ENCODE measurements at places on chromosomes 3 and 15.
A peak's percentile ranks its signal among the peaks of the same experiment; 100 is the strongest.

- H3K4me1 ChIP-seq, result peaks cover 26% of the 10 kb centered on the region
- peak overlapping the region; percentile 72 for H3K4me3 ChIP-seq
These were observed 973 bp upstream of the COPG1 start for GRCh38 chr3:129248286-129248979.

GRCh38 chr3:39941931-39942330 lies 132.5 kb downstream of the MYRIP start:
- no peak for DNase-seq
- no peaks in the 10 kb centered on the region for H3K4me1 ChIP-seq
- H3K4me3 ChIP-seq, result no peak overlapping the region
- no peaks in the 10 kb centered on the region for H3K27me3 ChIP-seq
- H3K36me3 ChIP-seq, result no peaks in the 10 kb centered on the region
- no peak overlapping the region for H3K27ac ChIP-seq

DNA sequence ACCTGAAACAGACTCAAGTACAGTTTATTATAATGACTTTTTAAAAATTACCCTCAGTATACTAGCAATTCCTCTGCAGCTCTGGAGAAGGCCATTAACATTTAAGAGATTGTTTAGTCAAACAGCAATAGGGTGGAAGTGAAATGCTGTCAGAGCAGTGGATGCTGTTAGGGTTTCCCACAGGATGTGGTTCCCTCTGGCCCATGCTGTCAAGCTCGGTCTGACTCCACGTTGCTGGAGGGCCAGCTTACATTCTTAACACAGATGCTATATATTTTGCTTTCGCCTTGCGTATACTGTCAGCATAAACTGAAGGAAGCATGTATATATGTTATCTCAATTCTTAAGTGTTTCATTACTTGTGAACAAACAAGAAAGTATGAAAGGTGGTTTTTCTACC lies 231.1 kb upstream of the COL8A1 start:
- H3K27me3 ChIP-seq, result no peaks in the 10 kb centered on the region
- H3K27ac ChIP-seq, result no peak overlapping the region
- no peaks in the 10 kb centered on the region for H3K36me3 ChIP-seq
- H3K4me1 ChIP-seq, result no peaks in the 10 kb centered on the region

- H3K36me3 ChIP-seq, result no peaks in the 10 kb centered on the region
- peaks cover 3% of the 10 kb centered on the region for H3K27me3 ChIP-seq
- H3K4me3 ChIP-seq, result no peak overlapping the region
- H3K4me1 ChIP-seq, result no peaks in the 10 kb centered on the region
- DNase-seq, result no peak
- no peak overlapping the region for H3K27ac ChIP-seq
These were observed 74.0 kb upstream of the TERB2 start for GRCh38 chr15:44882499-44882968.

DNA sequence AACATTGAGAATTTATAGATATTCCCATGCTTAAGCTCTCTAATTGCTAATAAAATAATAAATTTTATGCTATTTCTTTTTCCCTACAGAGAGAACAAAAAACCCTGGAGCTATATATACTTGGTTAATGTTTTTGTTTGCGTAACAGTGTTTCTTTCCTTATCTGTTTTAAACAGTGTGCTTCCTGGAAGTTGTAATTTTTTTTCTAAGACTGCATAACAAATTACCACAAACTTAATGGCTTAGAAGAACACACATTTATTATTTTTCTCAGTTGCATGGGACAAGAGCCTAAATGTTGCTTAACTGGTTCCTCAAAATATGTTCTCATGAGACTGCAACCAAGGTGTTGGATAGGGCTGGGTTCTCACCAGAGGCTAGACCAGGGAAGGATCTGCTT lies 49.7 kb upstream of the DPH6 start:
- no peak for DNase-seq
- H3K27ac ChIP-seq, result no peak overlapping the region
- no peaks in the 10 kb centered on the region for H3K27me3 ChIP-seq
- no peaks in the 10 kb centered on the region for H3K36me3 ChIP-seq
- no peak overlapping the region for H3K4me3 ChIP-seq

- H3K4me1 ChIP-seq, result no peaks in the 10 kb centered on the region
- H3K36me3 ChIP-seq, result no peaks in the 10 kb centered on the region
- H3K27ac ChIP-seq, result no peak overlapping the region
- H3K27me3 ChIP-seq, result no peaks in the 10 kb centered on the region
- DNase-seq, result no peak
These were observed 319.0 kb downstream of the MECOM start for GRCh38 chr3:169344465-169344864.

- H3K27ac ChIP-seq, result no peak overlapping the region
- H3K36me3 ChIP-seq, result no peaks in the 10 kb centered on the region
- H3K4me1 ChIP-seq, result no peaks in the 10 kb centered on the region
- H3K4me3 ChIP-seq, result no peak overlapping the region
- peak; percentile 60 for DNase-seq
These were observed 76.3 kb downstream of the CACNA1D start for GRCh38 chr3:53570709-53571108.

GRCh38 chr15:100879464-100880138 lies at the start of gene ALDH1A3:
TSS of gene ALDH1A3 (plus strand) at chr15:100879831. CDS start at chr15:100879908, 77 bp downstream.
- H3K4me3 ChIP-seq, result peak within 1 kb of the TSS; percentile 81
- peaks cover 3% of the 10 kb centered on the region for H3K36me3 ChIP-seq
- H3K4me1 ChIP-seq, result peaks cover 31% of the 10 kb centered on the region
- H3K27me3 ChIP-seq, result no peaks in the 10 kb centered on the region
- no peak for DNase-seq
- H3K27ac ChIP-seq, result peak within 1 kb of the TSS; percentile 84

- no peak for DNase-seq
- no peaks in the 10 kb centered on the region for H3K36me3 ChIP-seq
- H3K27me3 ChIP-seq, result no peaks in the 10 kb centered on the region
- no peak overlapping the region for H3K4me3 ChIP-seq
These were observed 1.3 kb downstream of the DNAH1 start for GRCh38 chr3:52317208-52318000.

GRCh38 chr3:132984181-132984580 lies 54.0 kb upstream of the TMEM108 start:
- no peaks in the 10 kb centered on the region for H3K36me3 ChIP-seq
- no peak overlapping the region for H3K27ac ChIP-seq
- no peaks in the 10 kb centered on the region for H3K4me1 ChIP-seq
- no peak overlapping the region for H3K4me3 ChIP-seq
- peaks cover 5% of the 10 kb centered on the region for H3K27me3 ChIP-seq
- DNase-seq, result no peak

DNA sequence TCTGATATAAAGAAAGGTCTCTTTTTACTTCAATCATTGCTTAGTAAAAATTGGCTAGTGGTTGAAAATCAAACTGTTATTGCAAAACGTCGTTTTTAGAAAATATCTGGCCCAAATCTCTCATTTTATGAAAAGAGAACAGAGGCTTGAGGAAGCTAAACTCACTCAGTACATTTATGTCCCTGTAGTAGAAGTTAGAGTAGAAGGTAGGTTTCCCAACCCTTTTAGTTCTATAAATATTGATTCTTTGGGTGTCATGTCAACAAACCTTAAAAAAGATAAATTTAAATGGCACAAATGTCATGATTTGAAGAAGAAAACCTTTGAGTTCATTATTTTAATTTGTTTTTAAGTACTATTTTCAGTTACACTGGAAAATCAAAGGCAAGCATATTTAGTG lies 722.3 kb upstream of the NECTIN3 start:
- no peak overlapping the region for H3K27ac ChIP-seq
- no peaks in the 10 kb centered on the region for H3K4me1 ChIP-seq
- H3K27me3 ChIP-seq, result no peaks in the 10 kb centered on the region
- H3K4me3 ChIP-seq, result no peak overlapping the region

- peaks cover 23% of the 10 kb centered on the region for H3K36me3 ChIP-seq
- no peak overlapping the region for H3K27ac ChIP-seq
- H3K4me1 ChIP-seq, result no peaks in the 10 kb centered on the region
- DNase-seq, result no peak
- H3K27me3 ChIP-seq, result no peaks in the 10 kb centered on the region
These were observed 18.9 kb upstream of the LRRK1 start for GRCh38 chr15:100900136-100900794.

DNA sequence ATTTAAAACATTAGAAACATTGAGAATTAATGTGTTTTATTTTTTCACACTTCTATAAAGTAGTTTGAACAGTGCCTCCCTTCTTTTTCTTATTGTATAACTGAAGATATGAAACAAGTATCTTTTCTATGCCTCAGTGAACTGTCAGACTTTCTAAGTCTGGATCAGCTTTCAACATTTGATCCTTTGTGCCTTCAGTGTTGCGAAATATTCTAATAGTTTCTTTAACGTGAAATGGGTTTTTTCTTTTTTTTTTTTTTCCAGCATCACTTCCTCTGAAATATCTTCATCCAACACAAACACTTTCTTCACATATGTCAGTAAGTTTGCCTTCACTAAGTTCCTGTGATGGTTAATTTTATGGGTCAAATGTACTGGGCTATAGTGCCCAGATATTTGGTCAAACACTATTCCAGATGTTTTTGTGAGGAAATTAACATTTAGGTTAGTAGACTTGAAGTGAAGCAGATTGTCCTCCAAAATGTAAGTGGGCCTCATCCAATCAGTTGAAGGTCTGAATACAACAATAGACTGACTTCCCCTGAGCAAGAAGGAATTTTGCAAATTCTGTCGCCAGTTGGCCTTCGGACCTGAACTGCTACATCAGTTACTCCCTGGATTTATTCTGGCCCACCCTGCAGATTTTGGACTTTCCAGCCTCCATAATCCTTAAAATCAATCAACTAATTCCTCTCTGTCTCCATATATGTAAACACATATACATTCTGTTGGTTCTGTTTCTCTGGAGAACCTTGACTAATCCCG lies 6.4 kb upstream of the CPOX start:
- H3K4me3 ChIP-seq, result no peak overlapping the region
- H3K27ac ChIP-seq, result no peak overlapping the region
- no peaks in the 10 kb centered on the region for H3K4me1 ChIP-seq
- H3K27me3 ChIP-seq, result no peaks in the 10 kb centered on the region
- H3K36me3 ChIP-seq, result no peaks in the 10 kb centered on the region

DNA sequence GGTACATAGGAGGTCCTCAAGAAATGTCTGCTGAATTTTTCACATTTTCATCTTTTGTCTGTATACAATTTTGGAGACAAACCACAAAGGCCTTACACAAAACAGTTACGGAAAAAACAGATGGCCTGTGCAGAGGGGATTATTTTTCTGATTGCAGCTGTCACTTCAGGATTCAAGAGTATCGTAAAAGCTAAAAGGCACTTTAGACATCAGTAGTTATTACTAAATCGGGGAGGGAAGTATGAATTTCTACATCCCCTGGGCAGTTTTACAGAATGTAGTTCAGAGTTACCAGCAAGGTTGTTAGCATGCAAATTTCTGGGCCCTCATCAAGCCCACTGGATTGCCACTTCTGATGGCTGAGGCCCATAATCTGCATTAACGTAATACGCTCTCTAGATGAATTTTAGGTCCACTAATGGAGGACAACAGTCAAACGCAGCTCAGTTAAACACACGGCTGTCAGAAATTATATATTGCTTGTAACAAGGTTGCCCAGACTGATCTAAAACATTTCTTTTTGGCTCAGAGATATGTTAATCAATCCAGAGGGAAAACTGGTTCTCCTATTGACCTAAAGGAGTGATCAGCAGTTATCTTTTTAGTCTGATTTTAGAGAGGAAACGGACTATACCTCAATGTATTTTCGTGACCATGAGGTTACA lies 1.1 kb downstream of the RIOX2 start:
- H3K27ac ChIP-seq, result peak overlapping the region; percentile 84
- peaks cover 20% of the 10 kb centered on the region for H3K4me1 ChIP-seq
- no peaks in the 10 kb centered on the region for H3K27me3 ChIP-seq
- H3K4me3 ChIP-seq, result peak overlapping the region; percentile 69
- no peaks in the 10 kb centered on the region for H3K36me3 ChIP-seq
